ENCODE measurements at places on chromosomes 16 and 17.
A peak's percentile ranks its signal among the peaks of the same experiment; 100 is the strongest.

DNA sequence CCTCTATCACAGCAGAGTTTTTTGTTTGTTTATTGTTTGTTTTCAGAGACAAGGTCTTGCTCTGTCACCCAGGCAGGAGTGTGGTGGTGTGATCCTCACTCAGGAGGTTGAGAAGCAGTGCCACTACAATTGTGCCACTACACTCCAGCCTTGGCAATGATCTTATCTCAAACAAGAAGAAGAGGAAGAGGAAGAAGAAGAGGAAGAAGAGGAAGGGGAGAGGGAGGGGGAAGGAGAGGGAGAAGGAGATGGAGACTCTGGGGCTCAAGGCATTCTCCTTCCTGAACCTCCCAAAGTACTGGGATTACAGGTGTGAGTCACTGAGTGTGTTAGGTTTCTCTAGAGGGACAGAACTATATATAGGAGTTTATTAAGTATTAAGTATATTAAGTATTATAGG, 17.1 kb upstream of the C17orf58 start:
- no peak for DNase-seq

DNA sequence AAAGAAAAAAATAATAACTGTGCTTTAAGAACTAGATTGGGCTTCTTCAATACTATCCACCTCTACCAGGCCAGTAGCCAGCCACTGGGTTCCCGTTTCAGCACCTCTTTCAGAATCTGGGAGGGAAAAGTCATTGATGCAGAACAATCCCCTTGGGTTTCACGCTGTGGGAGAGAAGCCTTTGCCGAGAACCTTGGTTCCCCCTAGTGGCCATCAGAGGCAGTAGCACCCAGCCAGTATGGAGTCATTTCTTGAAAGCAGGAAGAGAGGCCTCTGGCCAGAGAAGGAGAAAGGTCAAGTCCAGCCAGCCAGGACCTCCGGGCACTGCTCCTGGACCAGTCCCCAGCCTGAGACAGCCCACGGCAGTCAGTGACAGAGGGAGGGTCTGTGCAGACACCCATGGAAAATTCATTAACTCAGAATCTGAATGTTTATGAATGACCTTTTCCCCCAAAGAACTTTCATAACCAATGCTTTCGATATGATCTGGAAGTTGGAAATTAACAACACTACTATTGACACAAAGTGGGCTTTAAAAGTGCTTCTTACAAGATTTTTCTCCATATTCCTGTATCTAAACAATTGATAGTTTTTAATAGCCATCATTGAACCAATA, 51.2 kb upstream of the CDH5 start:
- DNase-seq: peak; percentile 64

DNA sequence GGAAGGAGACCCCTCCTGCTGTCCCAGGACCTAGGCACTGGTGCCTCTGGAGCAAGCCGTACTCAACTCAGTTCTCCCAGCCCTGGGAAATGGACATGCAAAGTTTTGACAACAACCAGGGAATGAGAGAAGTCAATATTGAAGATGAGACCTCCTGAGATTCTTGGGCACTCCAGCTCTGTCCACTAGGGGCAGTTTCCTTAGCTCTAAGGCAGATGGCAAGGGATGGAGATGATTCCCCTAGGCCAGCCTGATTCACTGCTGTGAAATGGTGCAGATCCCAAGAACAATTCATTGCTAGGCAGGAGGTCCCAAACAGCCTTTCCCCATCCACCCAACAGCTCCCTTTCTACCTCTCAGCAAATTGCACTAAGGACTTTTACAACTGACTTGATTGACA, 20.5 kb upstream of the SDR42E2 start:
- DNase-seq: no peak

DNA sequence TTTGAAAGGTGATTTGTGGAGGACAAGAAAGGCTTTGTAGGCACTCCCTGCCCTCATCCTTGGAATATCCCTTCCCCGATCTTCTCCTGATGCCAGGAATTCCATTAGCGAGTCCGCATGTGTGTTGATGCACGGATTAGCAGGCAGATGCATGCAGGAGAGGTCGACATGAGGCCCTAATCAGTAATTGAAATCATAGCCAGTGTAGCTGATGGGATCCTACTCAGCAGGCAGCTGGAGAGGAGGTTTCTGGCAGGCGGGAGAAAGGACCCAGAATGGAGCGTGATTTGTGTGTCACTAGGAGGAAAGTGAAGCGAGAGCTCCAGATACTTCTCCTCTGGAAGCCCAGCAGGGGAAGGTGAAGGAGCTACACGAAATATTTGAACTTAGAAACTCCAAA, 196.3 kb upstream of the CDH11 start:
- no peak for DNase-seq

DNA sequence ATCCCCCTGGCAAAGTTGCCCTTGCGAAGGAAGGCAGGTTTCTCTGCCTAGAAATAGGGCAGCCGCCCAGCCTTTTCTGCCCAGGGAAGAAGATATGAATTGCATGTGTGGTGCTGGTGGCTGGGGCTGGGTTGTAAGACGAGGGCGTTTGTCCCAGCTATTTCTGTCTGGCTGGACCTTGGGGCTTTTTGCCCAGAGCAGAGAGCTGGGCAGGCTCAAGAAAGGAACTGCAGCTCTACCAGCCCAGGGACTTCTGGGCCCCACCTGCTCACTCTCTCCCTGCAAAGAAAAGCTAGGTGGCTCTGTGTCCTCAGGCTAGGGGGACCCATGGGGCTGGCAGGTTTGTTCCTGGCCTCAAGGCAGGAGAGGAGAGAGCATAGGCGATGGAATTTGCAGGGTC, 586 bp downstream of the CACNG1 start:
- no peak for DNase-seq

- no peak for DNase-seq
Observed at GRCh38 chr17:29682054-29682453, 59.3 kb upstream of the CORO6 start.
